ENCODE measurements at places on chromosomes 11 and 22. TPM values are rescaled to one million over a fixed set of nuclear protein-coding genes. Genes with fewer than 3 reads are reported as not detected.

The TBX10 gene
- not detected for total RNA-seq

The RBFOX2 gene
- 178 TPM for total RNA-seq

The DYNC2H1 gene
- total RNA-seq, result 80.7 TPM

The BACE1 gene
- total RNA-seq, result 50.3 TPM

The TMEM191C gene
- 4.7 TPM for total RNA-seq
